ENCODE measurements at places on chromosomes 13 and 19. TPM values are rescaled to one million over a fixed set of nuclear protein-coding genes. Genes with fewer than 3 reads are reported as not detected.

The MATK gene
- polyA plus RNA-seq = not detected

The N4BP2L2 gene
- 16.5 TPM for polyA plus RNA-seq

The FCAR gene
- not detected for polyA plus RNA-seq

The SAFB gene
- 20.8 TPM for polyA plus RNA-seq

The ZNF763 gene
- 1.6 TPM for polyA plus RNA-seq

The PSG11 gene
- 0.83 TPM for polyA plus RNA-seq

The ZNF154 gene
- 2.1 TPM for polyA plus RNA-seq

The SPACA4 gene
- not detected for polyA plus RNA-seq

The KL gene
- polyA plus RNA-seq = not detected

The PKN1 gene
- polyA plus RNA-seq = 73.5 TPM

The ZNF714 gene
- 5.6 TPM for polyA plus RNA-seq

The KIR2DL1 gene
- polyA plus RNA-seq = not detected

The KLK14 gene
- 0.06 TPM for polyA plus RNA-seq

The GARIN5A gene
- polyA plus RNA-seq = 0.56 TPM

The OR4F17 gene
- not detected for polyA plus RNA-seq

The HIPK4 gene
- polyA plus RNA-seq = 0.21 TPM

The MYO9B gene
- 40.8 TPM for polyA plus RNA-seq

The LYPD3 gene
- polyA plus RNA-seq = 0.70 TPM

The NKPD1 gene
- 0.02 TPM for polyA plus RNA-seq

The REEP6 gene
- 3.1 TPM for polyA plus RNA-seq

The INSR gene
- 4.1 TPM for polyA plus RNA-seq

The DACT3 gene
- 7.1 TPM for polyA plus RNA-seq

The CEACAM3 gene
- polyA plus RNA-seq = not detected

The WDR18 gene
- 28.1 TPM for polyA plus RNA-seq

The ZNF439 gene
- polyA plus RNA-seq = 3.0 TPM

The ZSCAN1 gene
- not detected for polyA plus RNA-seq

The GZMM gene
- polyA plus RNA-seq = not detected

The CDC42EP5 gene
- 24.7 TPM for polyA plus RNA-seq

The LRFN3 gene
- 1.8 TPM for polyA plus RNA-seq

The ACER1 gene
- 0.10 TPM for polyA plus RNA-seq

All from BJ (cell line).